Activated naive CD4-positive, alpha-beta T cell (primary cell): ENCODE measurements at places on chromosomes 12 and 14.

DNA sequence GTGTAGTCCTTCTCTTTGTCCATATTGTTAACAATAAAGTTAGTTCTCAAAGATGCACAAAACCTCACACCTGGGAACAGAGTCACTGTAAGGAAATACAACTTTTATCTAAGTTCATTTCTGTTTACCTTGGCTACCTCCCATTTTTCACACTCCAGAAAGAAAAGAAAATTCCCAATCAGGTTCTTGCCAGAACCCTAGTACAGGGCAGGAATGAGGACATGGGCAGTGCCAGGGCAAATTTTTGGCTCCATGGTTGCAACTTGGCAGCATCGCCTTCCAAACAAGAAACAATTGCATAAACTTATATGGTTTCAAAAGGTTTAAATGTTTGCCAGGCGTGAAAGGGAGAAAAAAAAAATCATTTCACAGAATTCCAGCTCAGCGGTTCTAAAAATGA is 296.3 kb upstream of the PRKD1 start:
- DNase-seq, result no peak

DNA sequence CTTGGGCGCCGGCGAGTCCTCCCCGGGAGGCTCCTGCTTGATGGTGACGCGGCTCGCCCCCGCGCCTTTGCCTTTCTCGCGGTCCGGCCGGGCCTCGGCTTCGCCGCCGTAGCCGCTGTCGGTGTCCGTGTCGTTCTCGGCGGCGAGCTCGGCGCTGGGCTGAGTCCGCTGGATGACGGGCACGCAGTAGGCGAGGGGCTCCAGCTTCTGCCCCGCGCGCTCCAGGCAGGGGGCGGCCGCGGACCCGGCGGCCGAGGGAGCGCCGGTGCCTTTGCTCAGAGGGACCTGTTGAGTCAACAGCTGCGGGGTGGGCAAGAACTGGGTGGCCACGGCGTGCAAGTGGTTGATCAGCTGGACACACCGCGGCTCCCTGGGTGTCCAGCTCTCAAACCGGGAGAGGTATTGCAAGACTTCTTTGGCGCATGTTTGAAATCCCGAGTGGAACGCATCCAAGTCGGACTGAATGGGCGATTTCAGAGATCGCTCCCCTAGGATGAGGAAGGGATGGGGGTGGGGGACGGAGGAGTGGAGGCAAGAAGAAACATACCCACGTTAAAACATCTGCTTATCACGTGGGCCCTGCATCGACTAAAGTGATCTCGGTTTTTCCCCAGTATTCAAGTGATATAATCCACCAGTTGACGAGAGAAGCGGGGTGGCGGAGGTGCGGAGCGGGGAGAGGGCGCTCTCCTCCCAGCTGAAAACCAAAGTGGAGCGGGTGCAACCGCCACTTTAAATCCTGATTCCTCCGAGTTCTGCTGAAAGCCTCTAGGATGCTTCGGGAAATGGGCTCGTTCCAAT is 2.0 kb downstream of the BHLHE41 start:
- no peak for DNase-seq

DNA sequence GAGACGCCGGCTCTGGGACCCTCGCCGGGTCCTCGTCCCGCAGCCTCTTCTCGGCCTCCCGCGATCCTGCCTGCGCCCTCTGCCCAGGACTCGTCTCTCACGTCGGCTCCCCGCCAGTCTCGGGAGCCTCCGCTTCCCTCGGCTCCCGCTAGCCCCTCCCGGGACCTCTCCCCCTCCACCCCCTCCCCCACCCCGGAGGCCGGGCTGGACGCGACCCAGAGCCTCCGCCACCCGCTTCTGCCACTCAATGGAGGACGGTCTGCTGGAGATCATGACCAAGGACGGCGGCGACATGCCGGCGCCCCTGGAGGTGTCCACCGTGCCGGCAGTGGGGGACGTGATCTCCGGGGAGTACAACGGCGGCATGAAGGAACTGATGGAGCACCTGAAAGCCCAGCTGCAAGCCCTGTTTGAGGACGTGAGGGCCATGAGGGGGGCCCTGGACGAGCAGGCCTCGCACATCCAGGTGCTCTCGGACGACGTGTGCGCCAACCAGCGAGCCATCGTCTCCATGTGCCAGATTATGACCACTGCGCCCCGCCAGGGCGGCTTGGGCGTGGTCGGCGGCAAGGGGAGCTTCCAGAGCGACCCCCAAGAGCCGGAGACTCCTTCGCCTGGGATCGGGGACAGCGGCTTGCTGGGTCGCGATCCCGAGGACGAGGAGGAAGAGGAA is 568 bp downstream of the CCDC184 start:
- DNase-seq, result no peak

GRCh38 chr12:75439930-75440329 is 40.6 kb upstream of the GLIPR1 start:
- no peak for DNase-seq

DNA sequence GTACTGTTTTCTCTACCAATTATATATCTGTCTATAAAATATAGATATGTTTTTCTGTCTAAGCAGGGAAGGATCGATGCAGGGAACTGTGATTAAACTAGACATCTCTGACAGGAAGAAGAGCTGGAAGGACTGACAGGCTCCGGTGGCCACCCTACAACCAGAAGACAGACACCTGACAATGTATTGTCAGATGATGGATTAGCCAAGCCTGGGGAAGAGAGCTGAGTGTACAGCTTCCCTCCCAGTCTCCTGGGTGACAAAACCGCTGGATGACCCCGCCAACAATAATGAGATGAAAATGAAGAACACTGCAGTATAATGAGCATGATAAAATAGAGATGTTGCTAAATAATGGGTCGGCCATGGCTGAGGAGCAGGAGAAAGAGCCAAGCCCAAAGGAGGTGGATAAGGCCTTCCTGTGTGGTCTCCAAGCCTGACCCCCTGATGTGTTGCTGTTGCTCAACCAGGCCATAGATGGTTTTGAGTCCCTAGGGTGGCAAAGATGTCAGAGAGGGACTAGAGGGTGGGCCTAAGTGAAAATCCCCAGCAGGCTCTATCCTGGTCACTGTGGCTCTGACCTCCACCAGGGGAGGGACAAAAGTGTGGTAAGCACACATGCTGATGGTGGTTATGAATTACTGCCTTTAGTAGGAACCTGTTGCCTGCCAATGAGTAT is 28.2 kb downstream of the DHRS2 start:
- no peak for DNase-seq

DNA sequence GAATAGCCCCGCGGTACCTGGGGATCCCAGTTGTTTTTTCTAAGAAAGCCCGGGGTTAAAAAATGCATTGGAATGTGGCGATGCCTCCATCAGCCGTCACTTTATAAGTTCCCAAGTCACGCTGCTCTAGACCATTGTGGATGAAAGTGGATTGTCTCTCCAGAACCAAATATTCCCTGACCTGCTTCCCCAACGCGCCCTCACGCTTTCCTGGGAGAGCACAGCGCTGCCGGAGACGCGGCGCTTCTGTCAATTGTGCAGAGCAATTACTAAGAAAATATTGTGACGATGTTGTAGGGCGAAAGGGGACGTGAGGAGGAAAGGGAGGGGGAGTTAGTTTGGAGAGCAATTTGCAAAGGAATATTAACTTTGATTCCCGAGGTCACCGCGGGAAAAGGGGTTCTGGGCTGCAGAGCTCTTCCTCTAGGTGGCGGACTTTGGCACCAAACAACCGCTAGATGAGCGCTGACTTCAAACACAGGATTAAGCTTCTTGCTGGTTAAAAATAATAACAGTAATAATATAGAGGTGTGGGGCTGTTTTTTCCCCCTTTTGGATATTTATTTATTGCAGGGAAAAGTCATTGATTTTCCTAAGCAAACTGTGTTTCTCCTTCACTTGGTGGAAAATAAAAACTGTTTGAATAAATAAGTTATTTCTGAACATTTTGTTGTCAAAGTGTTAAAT is 9.6 kb upstream of the FOXG1 start:
- DNase-seq, result no peak

DNA sequence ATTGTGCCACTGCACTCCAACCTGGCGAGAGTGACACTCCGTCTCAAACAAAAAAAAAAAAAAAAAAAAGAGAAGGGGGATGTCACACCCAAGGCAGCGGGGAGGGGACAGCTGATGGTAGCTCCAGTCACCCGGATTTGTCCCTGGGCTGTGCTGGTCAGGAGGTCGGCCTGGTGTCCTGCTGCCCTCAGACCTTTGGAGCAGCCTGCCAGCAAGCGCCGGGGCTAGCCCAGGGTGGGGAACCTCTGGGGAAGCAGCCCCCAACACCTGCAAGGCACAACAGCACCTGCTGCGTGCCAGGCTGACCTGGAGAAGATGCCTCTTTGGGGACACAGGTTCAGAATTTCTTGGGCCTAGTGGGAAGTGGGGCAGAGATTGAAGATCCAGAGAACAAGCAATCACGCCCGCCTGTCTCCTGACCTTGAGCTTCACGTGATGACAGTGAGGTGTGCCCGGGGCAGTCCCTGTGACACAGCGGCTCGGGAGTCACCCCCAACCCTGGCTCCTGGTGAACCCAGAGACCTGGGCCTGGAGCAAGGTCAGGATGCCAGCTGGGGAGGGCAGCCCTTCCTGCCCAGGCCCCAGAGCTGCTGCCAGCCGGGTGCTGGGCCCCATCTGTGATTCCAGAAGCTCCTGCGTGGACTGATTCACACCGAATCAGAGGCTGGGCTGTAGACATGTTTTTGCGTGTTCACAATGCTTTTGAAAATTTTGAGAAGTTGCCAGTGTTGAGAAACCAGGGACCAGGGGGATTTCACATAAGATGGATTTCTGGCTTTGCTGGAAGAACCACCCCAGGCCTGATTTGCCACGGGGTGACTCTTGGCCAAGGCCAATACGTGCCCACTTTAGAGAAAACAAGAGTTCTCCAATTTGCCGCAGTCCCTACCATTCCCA is 66.4 kb downstream of the RFLNA start:
- DNase-seq, result no peak

DNA sequence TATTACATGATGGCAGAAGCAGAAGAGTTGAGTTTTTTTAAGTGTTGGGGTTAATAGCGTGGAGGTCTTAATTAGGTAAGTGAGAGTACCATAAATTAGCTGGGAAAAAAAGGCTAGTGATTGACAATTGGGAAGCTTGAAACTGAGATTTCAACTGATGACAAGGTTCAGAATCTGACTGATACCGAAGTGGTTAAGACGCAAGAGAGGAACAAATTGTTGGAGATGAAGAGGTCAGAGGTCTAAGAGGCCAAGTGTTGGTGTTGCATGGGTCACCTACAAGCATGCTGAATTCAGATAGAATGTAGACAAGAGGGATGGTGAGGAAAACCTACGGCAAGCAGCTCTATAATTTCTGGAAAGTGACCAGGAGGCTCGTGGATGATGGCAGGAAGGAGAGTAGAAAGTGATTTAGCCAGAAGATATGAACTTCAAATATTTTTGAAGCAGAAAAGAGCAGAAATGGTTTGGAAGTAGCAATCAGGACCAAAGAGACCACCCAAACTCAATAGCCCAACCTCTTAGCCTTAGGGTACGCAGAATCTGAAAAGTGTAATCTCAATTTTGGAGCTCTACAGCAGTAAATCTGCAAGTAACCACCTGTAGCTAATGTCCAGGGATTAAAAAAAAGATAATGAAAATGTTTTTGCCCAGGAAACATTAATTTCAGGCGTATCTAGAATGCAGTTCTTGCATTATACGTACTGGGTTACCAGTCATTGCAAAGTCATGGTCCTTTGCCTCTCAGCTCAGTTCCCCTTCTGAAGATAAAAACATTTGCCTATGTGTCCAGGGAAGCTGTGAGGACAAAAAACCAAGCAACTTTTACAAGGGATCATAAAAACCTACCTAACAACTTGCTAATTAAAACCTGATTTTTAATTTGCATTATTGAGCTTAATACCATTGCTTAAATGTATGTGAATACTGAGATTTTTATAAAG is 1.7 kb upstream of the TMPO start:
- no peak for DNase-seq

DNA sequence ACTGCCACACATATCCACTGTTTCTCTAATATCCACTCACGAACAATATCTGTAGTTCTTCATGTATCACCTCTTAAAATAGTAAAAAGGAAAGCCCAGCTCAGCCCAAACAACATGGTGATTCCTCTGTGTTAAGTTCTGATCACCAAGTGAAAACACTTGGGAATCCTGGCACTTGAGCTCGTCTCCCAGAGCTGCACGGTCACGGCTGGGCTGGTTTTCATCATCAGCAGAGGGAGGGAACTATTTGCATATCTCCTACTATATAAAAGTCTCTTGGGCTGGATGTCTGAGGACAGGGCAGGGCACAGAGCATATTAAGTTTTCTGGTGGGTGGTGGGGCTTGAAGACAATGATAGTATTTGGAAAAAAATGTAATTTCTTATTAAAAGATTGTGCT is 870.6 kb downstream of the TMEM121 start:
- DNase-seq, result no peak

- DNase-seq, result no peak
Measured at GRCh38 chr12:120554678-120555077, 20.5 kb downstream of the RNF10 start.

DNA sequence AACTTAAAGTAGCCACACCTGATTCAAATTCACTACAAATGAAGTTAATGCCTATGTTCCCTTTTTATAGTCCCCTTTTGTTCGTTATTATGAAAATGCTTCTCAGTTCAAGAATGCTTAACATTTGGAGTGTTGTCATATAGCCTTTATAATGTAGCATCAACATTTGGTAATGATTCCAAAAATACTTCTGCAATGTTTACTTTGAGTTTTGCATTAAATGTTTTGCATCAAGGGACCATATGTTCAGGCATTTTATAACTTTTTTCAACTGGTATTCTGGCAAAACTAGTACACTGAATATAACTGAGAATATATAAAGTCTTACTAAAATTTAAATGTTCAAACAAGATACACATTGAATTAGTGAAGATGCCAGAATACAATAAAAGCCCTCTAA is 209.6 kb upstream of the SLC16A7 start:
- no peak for DNase-seq

GRCh38 chr12:82504409-82504808 is 146.1 kb downstream of the METTL25 start:
- DNase-seq, result no peak

DNA sequence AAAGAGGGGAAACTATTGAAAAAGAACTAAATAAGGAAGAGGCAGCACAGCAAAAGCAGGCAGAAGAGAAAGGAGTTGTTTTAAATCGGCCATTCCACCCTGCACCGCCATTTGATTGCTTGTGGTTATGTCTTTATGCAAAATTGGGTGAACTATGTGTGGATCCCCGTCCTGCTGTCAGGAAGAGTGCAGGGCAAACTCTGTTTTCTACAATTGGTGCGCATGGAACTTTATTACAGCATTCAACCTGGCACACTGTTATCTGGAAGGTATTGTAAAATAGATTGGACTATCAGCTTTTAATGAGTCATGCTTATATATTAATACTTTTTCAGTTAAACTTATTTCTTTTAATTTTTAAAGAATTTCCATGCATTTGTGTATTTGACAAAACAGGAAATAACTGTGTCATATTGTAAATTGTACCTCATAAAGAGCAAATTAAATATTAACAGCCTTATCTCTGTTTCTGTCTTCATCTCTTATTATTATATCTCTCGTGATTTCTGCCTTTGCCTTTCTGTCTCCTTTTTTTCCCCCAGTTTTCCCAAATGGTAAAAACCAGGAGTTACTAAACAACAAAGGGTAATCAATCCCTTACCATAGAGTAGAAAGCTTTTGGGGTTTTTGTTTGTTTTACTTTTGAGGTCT is 86.4 kb downstream of the MON2 start:
- no peak for DNase-seq

DNA sequence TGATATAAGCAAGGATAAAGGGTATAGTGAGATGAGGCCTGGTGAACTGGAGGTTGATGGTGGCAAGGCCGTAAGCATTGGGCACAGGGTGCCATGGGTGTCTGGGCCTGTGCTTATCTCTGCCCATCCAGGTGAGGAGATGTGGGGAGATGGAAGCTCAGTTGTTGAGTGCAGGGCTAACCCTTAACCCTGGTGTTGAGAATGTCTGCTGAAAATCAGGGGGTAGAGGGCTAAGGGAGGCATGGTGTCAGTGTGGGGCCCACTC is 86.1 kb downstream of the SYNE2 start:
- no peak for DNase-seq

GRCh38 chr14:32560209-32560857 is 231.2 kb downstream of the AKAP6 start:
- no peak for DNase-seq
